NCI-H1417 (cell line): ENCODE measurements at places on chromosomes 13 and 19.
A peak's percentile ranks its signal among the peaks of the same experiment; 100 is the strongest.

- DNase-seq = peak; percentile 72
Measured at GRCh38 chr19:45099467-45100191, 6.7 kb downstream of the PPP1R37 start.

- no peak for DNase-seq
Measured at GRCh38 chr13:29020314-29020713, 200.2 kb downstream of the MTUS2 start.

GRCh38 chr19:51431124-51431523, 13.7 kb upstream of the SIGLEC10 start:
- DNase-seq = no peak

DNA sequence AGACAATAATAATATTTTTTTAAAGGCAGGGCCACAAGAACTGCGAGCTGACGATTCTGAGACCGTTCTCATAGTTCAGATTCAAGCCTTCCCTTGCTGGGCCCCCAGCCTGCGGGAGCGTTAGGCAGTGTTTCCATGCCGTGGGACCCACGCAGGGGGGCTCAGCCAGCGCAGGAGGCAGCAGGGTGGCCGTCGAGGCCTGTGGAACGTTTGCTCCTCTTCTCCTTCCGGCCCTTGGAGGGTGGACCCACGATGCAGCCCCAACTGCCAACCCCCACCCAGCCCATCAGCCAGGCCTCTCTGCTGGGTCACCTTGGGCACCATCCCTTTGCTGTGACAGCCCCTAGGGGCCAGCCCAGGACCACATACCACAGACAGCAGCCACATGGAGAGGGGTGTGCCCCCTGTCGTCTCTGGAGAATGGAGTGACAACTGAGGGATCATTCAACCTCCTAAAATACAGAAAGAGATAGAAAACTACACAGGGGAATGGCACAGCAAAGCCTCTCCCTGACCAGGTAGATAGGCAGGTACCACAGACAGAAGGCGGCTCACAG, 46.8 kb downstream of the PDCD5 start:
- DNase-seq = no peak

- DNase-seq = no peak
Measured at GRCh38 chr19:55436847-55437246, 6.3 kb downstream of the SHISA7 start.

- no peak for DNase-seq
Measured at GRCh38 chr13:41543664-41544300, 86.4 kb downstream of the RGCC start.

GRCh38 chr19:3403489-3404323, 37.3 kb downstream of the NFIC start:
- peak; percentile 83 for DNase-seq

DNA sequence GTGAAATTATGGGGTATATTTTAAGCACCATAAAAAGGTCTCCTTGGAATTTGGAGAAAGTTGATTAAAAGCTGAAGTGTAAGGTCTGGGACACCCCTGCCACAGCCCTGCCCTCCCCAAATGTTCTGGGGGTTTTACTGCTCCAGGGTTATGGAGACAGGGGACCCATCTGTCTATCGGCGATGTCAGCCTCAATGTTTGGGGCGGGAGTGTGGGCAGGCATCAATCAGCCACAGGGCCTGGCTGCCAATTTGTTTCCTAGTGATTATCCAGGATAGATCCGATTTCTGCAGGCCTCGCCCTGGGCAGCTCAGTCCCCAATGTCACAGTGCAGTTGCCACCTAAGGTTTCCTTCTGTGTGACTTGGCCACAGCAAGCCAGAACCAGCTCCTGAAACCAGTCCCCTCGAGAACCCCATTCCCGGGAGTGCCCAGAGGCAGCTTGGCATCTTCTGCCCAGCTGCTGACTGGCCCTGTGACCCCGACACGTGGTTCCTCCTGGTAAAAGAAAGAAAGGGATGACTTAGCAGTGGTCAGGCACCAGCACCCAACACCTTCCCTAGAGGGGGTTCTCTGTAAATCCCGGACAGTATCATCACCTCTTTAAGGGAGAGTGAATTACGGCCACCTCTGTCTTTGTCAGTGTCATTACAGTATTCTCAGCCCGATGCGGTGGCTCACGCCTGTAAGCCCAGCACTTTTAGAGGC, 41.6 kb downstream of the MYO9B start:
- DNase-seq = no peak

DNA sequence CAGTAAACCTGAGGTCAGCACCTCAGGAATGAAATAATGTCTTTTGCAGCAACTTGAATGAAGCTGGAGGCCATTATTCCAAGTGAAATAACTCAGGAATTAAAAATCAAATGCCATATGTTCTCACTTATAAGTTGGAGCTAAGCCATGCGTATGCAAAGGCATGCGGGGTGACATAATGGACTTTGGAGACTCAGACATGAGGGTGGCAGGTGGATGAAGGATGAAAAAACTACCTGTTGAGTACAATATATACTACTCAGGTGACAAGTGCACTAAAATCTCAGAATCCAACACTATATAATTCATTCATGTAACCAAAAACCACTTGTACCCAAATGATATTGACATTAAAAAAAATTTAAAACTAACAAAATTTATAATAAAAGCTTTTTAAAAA, 1416.9 kb downstream of the UQCRFS1 start:
- no peak for DNase-seq

DNA sequence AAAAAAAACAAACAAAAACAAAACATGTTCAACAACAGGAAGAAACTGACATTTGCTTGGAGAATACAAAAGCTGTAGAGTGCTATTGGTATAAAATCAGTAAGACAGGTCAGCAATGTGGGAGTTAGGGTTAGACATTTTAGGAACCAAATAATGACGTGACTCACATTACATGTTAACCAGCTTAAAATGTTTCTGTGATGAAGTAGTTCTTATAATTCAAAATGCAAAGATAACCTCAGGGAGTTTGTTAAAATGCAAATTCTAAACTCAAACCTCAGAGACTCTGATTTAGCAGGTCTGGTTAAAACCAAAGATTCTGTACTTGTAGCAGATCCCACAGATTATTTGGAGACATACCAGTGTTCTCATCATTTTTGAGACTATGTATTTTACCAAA, 549.4 kb upstream of the SLITRK1 start:
- no peak for DNase-seq

DNA sequence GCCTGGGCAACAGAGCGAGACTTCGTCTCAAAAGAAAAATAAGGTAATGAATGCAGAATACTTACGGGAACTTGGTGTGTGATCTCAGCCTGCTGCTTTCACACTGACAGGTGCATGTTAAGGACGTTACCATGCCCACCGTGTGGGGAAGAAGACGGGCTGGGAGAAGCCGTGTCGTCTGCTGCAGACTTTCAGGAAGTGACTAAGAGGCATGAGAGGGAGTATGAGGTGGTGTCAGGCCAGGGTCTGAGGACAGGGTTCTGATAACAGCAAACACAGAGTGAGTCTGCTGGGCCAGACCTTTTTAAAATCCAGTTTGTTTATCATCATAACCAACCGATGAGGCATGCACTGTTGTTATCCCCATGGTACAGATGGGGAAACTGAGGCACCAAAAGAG, 13.6 kb upstream of the GALP start:
- DNase-seq = no peak

GRCh38 chr13:59352600-59352999, 811.1 kb downstream of the DIAPH3 start:
- no peak for DNase-seq

DNA sequence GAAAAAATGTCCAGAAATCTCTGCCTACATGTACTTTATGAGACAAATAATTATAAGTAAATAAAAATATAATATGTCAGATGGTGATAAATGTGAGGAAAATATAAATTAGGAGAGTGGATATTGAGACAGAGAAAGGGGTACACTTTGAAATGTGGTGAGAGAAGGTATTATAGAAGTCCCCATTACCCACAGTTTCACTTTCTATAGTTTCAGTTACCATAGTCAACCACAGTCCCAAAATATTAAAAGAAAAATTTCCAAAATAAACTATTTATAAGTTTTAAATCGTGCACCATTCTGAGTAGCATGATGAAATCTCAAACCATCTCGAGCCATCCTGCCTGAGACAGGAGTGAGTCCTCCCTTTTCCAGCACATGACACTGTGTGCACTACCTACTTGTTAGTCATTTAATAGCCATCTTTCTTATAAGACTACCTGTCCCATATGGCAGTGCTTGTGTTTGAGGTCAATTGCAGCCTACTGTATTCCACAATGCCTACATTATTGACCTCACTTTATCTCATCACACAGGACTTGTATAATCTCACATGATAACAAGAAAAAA, 653.7 kb downstream of the DACH1 start:
- DNase-seq = no peak

DNA sequence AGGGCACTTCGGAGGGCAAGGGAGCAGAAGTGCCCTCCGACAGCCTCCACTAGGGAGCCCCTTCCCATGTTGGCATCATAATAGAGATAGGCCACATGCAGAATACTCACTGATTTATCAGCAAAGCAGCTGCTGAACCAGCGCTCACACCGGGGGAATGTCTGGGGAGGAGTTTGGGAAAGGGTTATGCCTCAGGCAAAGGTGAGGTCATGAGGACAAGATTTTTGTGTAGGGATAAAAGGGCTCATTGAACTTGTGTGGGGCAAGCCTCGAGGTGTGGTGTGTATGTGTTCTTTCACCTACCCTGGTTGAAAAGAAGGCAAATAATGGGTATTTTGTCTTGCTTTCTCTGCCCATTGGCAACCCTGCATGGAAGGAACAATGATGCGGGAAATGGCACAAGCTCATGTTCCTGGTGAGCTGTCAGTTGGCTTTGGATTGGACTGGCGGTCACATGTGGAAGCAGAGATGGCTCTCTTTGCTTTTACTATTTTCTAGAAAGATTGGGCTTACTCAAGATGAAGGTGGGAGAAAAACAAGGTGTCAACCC, 39.1 kb upstream of the SLC7A9 start:
- DNase-seq = no peak

- peak; percentile 59 for DNase-seq
Measured at GRCh38 chr19:33063356-33063752, 1.3 kb downstream of the RHPN2 start.

- DNase-seq = peak; percentile 71
Measured at GRCh38 chr13:97359181-97360057, 74.5 kb upstream of the RAP2A start.

DNA sequence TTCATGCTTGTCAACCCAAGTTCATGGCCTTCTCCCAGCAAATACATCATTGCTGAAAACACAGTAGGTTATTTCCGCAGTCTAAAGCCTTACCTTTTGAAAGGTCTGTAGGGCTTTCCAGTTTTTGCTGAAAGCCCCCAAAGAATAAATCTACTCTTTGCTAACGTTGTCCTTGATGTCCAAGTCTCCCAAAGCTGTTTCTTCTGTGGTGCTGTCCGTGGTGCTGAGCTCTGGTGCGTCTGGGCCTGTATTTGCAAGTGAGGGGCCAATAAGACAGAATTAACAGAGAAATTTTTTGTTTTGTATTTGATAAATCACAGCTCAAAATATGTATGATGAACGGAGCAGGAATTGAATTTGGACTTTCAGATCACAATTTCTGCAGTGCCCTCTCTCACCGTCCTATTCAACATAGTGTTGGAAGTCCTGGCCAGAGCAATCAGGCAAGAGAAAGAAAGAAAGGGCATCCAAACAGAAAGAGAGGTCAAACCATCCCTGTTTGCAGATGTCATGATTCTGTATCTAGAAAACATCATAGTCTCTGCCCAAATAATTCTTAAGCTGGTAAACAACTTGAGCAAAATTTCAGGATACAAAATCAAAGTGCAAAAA, 9.8 kb upstream of the LGALS16 start:
- DNase-seq = no peak

- DNase-seq = peak; percentile 78
Measured at GRCh38 chr19:35545001-35545854, at the start of gene TMEM147. TSS of gene TMEM147 (plus strand) at chr19:35545626. CDS start at chr19:35545740, 114 bp downstream.

GRCh38 chr13:74074723-74075122, 59.5 kb downstream of the KLF12 start:
- no peak for DNase-seq

DNA sequence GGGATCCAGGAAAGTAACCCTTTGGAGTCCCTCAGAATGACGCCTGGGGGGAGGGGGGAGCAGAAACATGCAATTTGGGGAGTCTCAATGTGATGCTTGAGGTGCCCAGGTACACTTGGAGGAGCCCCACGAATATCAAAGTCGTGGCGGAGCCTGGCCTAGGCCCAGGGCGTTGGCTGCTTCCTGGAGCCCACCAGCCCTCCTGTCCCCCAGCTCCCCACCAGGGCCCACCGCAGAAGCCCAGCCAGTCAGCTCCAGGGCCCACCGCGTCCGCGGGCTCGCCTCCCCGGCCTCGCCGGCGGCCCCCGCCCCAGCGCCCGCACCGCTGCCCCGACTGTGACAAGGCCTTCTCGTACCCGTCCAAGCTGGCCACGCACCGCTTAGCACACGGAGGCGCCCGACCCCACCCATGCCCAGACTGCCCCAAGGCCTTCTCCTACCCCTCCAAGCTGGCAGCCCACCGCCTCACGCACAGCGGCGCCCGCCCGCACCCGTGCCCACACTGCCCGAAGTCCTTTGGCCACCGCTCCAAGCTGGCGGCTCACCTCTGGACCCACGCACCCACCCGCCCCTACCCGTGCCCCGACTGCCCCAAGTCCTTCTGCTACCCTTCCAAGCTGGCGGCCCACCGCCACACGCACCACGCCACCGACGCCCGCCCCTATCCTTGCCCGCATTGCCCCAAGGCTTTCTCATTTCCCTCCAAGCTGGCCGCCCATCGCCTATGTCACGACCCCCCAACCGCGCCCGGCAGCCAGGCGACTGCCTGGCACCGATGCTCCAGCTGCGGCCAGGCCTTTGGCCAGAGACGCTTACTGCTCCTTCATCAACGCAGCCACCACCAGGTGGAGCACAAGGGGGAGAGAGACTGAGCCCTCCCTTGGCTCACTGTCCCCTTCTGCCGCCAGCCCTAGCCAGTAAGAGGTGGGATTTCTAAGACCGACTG, 2.1 kb downstream of the ZNF575 start:
- DNase-seq = no peak

DNA sequence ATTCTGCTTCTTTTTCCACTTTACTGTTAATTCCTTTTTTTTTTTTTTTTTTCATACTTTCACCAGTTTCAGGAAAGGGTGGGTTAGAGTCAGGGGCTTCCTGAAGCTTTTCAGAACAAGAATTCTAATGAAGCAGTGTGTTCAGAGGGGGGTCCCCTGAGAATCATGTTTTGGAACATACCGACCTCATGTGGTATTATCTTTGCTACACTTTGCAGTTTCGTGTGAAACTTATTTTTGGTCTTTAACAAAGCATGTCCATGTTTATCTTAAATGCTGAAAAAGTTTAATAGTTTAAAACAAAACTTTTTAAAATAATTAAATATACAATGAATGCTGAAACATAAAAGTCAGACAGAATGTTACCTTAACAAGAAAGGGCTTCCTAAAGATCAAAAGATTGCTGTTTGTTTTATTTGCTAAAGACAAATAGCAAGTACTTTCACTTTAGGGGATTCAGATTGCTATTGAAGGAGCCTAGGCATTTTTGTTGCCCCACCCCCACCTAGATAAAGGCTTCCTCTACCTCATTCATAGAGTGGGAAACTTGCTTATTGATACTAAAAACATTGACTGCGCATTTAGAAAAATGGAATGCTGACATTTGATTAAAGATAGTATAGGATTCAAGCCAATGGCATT, 21.1 kb upstream of the POMP start:
- DNase-seq = no peak
